ENCODE measurements at places on chromosomes 7 and 10.

GRCh38 chr7:127954357-127954748 is 76.9 kb downstream of the LRRC4 start:
- DNase-seq = no peak

- no peak for DNase-seq
These were observed 206.0 kb upstream of the MDFIC start for GRCh38 chr7:114715907-114716306.

GRCh38 chr10:45564303-45564959 is 108.1 kb downstream of the ZFAND4 start:
- DNase-seq = no peak

- no peak for DNase-seq
These were observed 1021.9 kb downstream of the LRMDA start for GRCh38 chr10:76453332-76453731.

DNA sequence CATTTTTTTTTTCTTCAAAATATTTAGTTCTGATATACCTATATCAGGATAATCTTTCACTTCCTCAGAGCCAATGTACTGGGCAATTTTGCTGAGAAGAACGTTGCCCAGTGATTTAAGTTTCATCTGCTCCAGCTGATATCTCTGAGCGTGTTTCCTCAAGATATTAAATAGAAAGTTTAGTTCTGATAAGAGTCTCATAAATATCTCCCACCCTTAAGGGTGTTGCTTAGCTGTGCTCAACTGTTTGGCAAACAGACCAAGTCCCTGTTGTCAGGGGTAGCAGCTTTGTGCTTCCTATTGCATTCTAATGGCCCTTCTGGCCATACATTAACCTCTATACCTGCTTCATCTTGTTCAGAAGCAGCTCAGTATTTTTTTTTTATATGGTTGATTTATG is 84.7 kb upstream of the GPR141 start:
- no peak for DNase-seq

All from NCI-H1694 treated with DMSO at 0.1 percent for 48 hours (cell line).